Fibroblast of skin of right quadriceps (primary cell): ENCODE measurements at places on chromosomes 4 and X.

GRCh38 chrX:12974305-12974795 is 560 bp upstream of the TMSB4X start:
- peak; percentile 77 for DNase-seq

DNA sequence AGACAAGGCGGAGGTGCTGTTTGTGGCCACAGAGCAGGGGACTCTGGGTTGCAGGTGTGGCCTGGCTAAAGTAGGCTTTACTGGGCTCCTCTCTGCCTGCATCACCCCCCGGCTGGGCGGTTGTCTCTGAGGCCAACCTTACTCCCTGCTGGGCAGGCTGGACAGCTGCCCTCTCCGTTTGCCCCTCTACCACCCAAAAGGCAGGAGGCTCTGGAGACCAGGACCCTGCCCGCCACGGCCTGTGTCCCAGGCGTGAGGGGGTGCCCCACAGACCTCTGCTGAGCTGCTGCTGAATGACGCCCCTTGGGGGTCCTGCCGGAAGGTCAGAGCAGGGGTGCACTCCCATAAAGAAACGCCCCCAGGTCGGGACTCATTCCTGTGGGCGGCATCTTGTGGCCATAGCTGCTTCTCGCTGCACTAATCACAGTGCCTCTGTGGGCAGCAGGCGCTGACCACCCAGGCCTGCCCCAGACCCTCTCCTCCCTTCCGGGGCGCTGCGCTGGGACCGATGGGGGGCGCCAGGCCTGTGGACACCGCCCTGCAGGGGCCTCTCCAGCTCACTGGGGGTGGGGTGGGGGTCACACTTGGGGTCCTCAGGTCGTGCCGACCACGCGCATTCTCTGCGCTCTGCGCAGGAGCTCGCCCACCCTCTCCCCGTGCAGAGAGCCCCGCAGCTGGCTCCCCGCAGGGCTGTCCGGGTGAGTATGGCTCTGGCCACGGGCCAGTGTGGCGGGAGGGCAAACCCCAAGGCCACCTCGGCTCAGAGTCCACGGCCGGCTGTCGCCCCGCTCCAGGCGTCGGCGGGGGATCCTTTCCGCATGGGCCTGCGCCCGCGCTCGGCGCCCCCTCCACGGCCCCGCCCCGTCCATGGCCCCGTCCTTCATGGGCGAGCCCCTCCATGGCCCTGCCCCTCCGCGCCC is 920 bp downstream of the HTT-AS start:
- no peak for DNase-seq

- peak; percentile 74 for DNase-seq
Observed at GRCh38 chrX:46713672-46714490, 45.0 kb downstream of the SLC9A7 start.

GRCh38 chr4:472881-473569 is 25.9 kb downstream of the ZNF721 start:
- DNase-seq = peak; percentile 10

- no peak for DNase-seq
Observed at GRCh38 chr4:15188605-15189539, 186.6 kb downstream of the CPEB2 start.
